ENCODE measurements at places on chromosomes 5 and 9.

DNA sequence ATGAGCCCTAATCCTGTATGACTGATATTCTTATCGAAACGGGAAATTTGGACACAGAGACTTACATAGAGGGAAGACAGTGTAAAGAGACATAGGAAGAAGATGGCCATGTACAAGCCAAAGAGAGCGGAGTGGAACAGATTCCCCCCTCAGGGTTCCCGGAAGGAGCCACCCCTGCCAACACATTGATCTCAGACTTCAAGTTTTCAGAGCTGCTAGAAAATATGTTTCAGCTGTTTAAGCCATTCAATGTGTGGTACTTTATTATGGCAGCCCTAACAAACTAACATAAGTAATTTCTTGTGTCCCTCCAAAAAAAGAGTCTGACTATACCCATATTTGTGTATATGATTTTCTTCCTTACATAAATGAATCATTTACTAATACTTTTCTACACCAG lies 128.0 kb upstream of the STC2 start:
- DNase-seq = no peak

DNA sequence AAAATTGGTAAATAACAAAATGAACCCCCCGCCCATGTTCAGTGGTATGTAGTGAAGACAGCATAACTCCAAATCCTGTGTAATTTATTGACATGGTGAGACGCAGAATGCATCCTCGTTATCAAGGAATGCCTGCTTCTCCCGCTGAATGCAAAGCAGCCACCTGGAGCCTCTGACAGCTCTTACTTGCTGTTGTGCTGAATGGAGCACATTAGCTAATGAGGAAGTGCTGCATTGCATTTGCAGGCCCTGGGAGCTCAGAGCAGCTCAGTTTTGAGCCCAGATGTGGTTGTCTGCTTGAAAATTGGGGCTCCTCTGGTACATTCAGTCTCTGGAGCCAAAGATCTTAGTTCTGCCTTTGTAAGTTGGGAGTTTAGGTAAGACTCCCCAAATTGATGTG lies 28.9 kb downstream of the PLAC8L1 start:
- DNase-seq = peak; percentile 16

DNA sequence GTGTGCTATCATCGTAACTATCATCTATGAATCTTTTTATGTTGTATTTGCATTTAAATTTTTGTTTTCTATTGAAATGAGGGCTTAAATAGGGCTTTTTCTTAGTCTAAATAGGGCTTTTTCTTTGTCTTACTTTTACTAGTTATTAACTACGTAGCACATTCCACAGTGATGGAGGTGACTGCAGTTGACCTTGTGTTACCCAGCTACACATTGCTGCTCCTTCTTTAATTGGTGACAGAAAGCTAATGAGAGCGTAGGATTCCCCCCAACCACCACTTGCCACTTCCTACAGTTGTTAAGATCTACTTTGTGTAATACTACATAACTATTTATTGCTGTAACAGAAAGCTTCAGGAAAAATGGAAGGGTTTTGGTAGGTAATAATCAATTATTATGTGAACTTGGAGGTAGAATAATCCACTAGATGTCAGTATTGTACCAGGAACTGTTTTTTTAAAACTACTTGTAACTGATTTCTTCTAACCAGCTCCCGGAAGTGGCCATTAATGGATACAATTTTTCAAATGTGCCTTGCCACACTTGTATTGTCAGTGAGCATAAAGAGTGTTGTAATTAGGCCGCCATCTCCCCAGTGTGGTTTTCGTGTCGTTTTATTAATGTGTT lies 18.0 kb downstream of the MTRR start:
- peak; percentile 61 for DNase-seq

DNA sequence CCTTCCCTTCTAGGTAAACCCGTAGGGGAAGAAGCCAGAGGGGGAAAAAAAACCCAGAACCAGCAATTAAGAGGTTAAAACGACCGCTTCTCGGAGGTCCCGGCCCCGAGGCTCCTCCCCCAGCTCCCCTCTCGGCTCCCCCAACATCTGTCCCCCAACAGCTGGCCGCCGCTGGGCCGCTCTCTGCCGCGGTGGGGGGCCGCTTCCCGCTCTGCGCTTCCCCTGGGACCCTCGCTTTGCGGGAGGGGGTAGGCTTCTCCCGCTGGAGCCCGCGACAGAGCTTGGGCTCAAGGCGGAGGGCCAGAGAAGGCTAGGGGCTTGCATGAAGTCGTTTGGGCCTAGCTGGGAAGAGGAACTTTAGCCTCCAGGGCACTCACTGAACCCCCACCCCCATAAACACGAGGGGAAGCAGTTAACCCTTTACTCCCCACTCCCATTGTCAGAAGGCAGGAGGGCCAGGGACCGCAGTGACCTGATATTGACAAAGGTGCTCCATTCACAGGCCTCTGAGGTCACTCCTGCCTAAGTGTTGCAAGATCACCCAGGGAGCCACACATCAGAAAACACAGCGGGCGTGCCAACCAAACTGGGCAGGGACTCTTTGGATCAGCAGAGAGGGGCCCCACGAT lies 7.5 kb downstream of the LHX6 start:
- no peak for DNase-seq

GRCh38 chr5:107696080-107696479 lies 25.3 kb upstream of the EFNA5 start:
- DNase-seq = no peak

GRCh38 chr5:3035452-3035851 lies 284.0 kb upstream of the IRX2 start:
- no peak for DNase-seq

DNA sequence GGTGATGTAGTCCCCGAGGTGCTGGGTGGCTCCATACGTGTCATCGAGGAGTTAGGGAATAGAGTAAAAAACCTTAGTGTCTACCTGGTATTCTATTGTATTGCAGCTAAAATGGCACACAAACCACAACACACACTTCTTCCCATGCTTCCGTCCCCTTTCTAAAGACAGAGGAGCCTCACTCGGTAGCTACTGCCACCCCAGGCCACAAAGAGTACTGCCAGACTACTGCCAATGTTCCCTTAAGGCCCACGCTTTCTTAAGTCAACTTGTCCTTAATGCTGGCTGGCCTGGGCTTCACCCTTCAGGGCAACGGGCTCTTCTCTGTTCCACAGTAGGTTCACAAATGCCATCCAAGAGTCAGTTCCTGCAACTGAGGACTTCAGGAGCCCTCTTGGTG lies 673.0 kb downstream of the ELAVL2 start:
- peak; percentile 17 for DNase-seq

DNA sequence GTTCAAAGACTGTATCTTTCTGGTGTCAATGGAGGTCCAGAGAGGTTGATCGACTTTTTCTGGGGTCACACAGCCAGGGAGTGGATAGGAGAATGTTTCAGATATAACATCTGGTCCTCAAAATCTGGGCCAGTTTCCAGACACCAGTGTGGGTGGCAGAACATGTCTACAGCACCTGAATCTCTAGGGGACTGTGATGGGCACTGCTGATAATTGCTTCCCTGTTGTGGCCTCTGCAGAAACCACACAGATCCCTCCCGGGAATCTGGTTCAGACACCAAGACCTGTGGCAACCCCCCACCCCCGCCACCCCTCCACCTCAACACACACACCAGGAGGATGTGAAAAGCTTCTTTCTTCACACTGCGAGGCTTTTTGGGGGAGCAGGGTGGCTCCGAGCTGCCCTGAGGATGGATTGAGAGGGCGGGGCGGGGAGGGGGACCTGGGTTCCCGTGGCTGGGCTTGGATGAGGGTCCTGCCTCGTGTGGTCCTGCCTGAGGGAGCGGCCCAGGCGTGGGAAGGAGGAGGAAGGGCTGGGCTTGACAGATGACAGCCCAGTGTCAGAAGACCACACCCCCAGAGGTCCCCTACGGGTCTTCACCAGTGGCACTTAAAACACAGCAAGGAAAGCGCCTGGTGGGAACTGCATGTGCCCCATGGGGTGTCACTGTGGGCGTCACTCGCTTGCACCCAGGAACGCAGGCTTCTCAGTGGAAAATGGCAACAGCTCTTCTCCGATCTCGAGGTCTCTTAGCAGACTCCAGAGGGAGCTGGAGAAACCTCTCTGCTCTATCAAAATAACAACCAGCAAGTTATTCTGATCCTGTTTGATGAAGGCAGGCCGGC lies 55.2 kb downstream of the TRIP13 start:
- peak; percentile 25 for DNase-seq

- DNase-seq = no peak
Observed at GRCh38 chr5:64585646-64586045, 79.8 kb downstream of the RGS7BP start.

DNA sequence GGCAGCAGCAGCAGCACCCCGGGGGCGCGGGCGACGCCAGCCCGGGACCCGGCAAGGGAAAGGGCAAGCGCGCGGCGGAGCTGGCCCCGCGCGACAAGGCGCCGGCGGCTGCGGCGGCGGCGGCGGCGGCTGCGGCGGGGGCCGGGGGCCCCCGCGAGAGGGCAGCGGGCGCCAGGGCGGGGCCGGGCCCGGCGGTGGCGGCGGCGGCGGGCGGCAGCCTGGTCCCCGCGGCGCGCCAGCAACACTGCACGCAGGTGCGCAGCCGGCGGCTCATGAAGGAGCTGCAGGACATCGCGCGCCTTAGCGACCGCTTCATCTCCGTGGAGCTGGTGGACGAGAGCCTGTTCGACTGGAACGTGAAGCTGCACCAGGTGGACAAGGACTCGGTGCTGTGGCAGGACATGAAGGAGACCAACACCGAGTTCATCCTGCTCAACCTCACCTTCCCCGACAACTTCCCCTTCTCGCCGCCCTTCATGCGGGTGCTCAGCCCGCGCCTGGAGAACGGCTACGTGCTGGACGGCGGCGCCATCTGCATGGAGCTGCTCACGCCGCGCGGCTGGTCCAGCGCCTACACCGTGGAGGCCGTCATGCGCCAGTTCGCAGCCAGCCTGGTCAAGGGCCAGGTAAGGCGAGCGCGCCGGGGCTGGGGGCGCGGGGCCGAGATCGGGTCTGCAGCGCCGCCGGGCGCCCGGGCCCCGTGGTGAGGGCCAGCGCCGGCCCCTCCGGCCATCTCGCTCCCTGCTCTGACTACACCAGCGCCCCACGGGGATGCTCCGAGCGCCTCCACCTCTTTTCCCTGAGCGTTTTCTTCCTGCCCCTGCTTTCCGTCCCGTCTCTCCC lies at the start of gene UBE2QL1:
Gene UBE2QL1, plus strand, starts transcription at position 238 of the 843 bp plus-strand sequence. Its CDS starts 35 bp downstream, at position 273.
- no peak for DNase-seq

DNA sequence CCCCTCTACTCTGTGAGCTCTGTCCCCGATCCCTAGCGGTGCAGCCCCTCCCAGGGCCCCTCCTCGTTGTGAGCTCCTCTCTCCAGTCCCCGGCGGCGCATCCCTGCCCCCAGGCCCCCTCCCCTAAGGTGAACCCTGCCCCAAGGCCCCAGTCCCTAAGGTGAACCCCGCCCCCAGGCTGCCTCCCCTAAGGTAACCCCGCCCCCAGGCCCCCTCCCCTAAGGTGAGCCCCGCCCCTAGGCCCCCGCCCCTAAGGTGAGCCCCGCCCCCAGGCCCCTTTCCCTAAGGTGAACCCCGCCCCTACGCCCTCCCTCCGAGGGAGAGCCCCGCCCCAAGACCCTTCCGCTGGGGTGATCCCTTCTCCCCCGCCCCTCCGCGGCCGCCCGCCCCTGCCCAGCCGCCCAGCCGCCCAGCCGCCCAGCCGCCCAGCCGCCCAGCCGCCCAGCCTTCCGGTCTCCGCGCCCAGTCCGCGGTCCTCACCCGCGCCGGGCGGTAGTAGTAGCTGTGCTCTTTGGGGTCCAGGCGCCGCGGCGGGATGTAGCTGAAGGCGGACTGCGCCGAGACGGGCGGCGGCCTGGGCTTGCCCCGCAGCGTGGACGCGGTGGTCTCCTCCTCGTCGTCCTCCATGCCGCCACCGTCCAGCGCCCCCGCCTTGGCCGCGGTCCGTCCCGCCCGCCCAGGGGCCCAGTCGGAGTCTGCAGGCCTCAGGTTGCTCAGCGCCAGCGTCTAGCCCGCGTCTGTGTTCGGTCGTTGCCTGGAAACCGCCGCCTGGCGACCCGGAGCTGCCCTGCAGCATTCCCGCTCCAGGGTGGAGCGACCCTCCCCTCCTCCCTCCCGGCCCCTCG lies at the start of gene CFAP90:
Gene CFAP90, minus strand, starts transcription at position 739 of the 845 bp plus-strand sequence. Its CDS starts 112 bp downstream, at position 627.
- DNase-seq = no peak

GRCh38 chr5:167971706-167972105 lies 319.7 kb upstream of the WWC1 start:
- DNase-seq = no peak

DNA sequence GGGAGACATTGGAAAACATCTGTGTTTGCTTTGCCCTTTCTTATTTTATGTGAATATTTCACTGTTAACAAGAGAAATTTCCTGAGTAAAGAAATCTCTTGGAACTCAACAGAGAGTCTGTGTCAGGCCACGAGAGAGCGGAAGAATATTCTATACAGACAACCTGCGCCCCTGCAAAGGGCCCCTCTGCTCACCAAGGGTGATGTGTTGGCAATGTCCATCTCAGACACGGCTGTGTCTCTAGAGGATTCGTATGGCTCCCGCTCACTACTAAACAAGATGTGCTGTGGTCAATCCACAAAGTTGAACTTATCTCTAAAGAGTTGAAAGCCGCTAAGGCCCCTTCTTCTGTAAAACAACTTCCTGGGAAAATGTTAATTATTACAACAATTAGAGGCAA lies 241.0 kb upstream of the IRX1 start:
- DNase-seq = no peak
